Activated CD4-positive, alpha-beta memory T cell treated with anti-CD3 and anti-CD28 coated beads, Interleukin-2, amount 10 ng/mL, durations not matched to agents 7 days and 5 days (primary cell): ENCODE measurements at places on chromosomes 2 and 18.

- no peak for DNase-seq
Measured at GRCh38 chr2:195622966-195623365, 34.1 kb upstream of the SLC39A10 start.

DNA sequence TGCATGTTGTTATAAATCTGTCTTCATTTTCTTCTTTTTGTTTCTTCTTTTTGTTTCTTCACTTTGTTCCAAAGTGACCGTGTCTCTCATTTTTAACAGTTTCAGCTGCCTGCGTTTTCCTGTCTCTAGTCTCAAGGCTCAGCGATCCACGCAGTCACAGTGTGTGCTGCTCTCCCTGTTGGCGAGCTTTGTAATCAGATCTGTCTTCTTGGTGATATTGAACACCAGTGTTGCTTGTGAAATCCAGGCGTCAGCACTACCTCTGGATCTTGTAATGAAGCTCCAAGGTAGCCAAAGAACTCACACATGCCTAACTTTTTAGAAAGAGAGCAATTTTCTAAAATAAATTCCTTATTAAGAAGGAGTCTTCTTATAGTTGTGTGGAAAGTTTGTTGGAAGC is 13.2 kb downstream of the SNTG2 start:
- DNase-seq, result no peak

DNA sequence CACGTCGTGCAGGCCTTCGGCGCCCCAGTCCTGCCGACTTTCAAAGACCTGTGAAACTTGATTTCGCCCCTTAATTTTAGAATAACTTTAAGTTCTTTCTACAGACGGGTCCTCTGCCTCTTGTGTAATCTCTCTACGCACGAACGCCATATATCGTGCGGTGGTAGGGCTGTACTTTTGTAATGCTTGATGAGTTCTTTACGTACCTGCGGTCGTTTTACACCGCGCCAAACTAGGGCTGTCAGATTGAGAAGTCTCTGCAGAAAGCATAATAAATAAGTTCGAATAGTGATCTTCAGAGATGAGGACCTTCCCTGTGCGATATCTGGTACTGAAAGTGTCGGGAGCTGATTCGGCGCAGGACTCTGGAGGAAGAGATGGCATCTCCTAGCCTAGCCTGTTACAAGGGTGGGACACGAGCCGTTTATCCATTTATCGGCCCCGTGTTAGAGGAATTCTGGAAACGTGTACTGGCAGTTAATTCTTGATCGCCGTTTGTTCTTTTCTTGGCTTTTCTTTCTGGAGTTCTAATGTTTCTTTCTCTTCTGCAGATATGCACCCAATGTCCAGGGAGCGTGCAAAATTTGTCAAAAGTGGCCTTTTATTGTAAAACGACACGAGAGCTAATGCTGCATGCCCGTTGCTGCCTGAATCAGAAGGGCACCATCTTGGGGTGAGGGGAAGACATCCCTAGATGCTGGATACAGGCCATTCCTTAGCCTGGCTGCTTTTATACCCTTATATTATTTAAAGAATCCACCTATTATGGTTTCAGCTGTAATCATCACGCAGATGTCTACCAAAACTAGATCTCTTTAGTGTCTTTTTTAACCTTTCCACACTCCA is 781 bp upstream of the SLC5A6 start:
- peak; percentile 59 for DNase-seq

GRCh38 chr2:26991717-26992116 is 21.3 kb downstream of the MAPRE3 start:
- no peak for DNase-seq

- no peak for DNase-seq
Measured at GRCh38 chr18:31190919-31191318, 28.3 kb upstream of the DSC1 start.

DNA sequence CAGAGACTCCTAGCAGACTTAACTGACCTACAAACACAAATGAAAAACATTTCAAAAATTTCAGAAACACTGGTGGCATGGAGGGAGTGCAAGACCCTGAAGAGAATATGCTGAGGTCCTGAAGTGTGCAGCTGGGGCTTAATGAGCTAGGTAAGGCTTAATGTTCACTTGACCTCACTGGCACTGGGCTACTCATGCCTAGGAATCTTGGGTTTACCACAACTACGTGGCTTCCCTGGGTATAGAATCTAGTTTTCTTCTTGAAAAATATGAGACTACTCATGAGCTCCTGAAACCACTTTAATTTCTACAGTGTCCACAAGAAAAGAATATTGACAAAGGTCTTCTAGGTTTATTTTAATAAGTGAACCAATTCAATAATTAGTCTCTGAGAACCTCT is 139.8 kb downstream of the HNMT start:
- DNase-seq, result no peak

DNA sequence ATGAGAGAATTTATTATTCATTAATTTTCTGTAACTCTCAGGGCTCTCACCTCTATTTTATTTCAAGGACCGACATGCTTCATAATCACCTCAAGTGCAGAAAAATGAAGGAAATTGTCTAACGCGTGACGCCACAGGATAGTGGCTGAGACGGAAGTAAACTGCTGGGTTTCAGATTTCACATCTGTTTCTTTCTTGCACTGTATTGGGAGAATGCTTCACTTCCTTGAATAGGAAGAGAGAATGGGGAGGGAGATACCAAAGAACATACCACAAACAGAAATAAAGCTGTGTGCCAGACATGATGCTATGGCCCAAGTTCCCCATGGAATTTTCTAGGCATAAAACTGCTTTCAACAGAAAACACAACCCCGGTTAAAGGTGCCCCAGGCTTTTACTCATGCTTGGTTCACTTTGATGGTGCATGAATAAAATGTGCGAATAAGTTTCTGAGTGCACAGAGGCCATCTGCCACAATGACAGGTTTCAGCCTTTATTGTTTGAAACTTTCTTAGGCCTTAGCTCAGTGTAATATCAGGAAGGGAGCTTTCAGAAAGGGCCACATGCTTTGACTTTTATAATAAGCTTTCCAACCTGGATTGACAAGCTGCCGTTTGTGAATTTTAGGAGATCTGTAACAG is 1116.4 kb downstream of the SOCS6 start:
- no peak for DNase-seq

DNA sequence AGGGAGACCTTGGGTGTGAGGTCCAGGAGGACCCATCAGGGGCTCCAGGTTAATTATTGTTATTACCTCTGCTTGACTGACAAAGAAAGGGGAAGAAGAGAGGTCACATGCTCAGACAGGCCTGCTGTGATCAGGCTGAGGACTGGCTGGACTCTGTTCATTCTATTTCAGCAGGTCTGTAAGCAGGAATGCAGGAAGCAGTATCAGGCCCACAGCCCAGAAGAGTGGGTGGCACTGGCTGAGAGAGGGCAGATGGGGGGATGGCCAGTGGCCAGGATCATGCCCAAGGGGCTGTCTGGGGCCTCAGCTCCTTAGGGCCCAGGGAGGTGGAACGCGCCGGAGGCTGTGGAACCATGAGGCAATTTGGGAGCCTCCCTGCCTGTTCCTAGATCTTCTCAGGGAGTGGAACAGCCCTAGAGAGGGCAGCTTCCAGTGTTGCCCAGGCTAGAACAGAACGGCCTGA is 43.7 kb upstream of the ZBTB7C start:
- no peak for DNase-seq

GRCh38 chr18:49052891-49053644 is 102.3 kb upstream of the SMAD7 start:
- peak; percentile 46 for DNase-seq

GRCh38 chr2:71789556-71790204 is 336.3 kb downstream of the DYSF start:
- DNase-seq, result no peak

DNA sequence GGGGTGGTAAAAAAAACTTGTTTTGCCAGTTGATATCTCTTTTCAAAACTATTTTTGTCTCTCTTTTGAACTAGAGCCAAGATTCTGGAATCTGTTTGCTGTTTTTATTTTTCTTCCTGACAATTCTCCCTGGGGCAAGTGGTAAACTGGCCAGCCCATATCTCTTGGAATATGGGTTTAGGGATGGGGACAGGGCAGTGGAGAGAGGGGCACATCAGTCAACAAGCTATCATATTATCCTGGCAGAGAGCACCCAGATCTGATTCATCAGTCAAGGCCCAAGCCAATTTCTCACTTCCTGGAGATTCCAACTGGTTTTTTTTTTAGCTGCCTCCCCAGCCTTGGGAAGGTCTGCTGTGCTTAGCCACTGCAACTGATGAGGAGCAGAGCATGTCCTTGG is 52.3 kb downstream of the ARHGAP28 start:
- no peak for DNase-seq

DNA sequence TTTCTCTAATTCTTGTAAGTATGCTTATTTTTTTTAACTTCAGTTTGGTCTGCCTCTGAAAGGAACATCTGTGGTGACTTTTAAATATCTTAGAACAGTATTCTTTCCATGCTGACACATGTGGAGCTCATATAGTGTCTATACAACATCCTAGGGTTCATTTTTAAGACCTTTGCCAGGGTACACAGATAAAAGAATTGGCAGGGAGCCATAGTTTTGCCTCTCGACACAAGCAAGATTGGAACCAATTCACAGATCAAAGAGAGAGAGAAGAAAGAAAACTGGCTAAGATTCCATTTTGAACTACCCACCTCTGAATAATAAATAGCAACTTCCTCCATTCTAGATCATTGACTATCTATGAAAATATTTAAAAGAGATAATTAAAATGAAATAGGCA is 142.7 kb upstream of the ST6GAL2 start:
- DNase-seq, result no peak

DNA sequence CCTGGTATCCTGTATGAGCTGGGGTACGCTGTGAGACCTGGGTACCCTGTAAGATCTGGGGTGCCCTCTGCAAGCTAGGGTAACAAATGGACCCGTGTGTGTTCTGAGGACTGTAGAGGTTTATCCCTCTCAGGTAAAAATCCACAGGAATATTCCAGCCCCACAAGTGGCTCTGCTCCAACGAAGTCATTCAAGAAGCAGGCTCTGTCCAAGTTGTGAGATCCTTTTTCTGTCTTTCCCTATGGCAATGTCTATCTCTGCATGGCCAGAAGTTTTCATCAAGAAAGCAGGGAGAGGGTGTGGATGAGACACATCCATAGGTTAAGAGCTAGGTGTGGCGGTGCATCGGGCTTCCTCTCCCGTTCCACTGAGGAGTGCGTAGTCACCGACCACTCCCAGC is 43.0 kb downstream of the PTGR3 start:
- DNase-seq, result no peak

- DNase-seq, result no peak
Measured at GRCh38 chr2:202102425-202103000, 29.5 kb downstream of the KIAA2012 start.

DNA sequence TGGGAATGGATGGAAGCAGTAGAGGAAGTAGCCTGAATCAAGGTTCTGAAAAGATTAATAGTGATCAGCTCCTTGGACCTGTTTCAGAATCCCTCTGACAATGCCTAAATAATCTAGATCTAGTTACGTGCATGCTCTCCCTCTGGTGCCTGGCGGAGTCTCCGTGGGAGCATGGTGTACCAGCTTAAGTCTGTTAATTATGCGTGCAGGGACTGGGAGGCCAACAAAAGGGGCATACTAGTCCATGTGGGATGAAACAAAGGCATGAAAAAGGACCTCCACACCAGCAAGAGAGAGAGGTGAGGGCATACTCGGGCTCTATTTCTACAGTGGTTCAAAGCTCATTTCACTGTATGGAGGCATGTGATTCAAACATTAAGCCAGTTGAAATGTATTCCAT is 200.3 kb downstream of the DPP4 start:
- no peak for DNase-seq

- no peak for DNase-seq
Measured at GRCh38 chr2:67437114-67437513, 40.0 kb downstream of the ETAA1 start.

- DNase-seq, result no peak
Measured at GRCh38 chr2:10608273-10608672, 81.5 kb downstream of the NOL10 start.

- DNase-seq, result no peak
Measured at GRCh38 chr18:40292985-40293710, 1661.9 kb upstream of the PIK3C3 start.

- no peak for DNase-seq
Measured at GRCh38 chr18:63848159-63848558, 39.3 kb upstream of the SERPINB2 start.
